ENCODE measurements at places on chromosomes 2 and 18.

DNA sequence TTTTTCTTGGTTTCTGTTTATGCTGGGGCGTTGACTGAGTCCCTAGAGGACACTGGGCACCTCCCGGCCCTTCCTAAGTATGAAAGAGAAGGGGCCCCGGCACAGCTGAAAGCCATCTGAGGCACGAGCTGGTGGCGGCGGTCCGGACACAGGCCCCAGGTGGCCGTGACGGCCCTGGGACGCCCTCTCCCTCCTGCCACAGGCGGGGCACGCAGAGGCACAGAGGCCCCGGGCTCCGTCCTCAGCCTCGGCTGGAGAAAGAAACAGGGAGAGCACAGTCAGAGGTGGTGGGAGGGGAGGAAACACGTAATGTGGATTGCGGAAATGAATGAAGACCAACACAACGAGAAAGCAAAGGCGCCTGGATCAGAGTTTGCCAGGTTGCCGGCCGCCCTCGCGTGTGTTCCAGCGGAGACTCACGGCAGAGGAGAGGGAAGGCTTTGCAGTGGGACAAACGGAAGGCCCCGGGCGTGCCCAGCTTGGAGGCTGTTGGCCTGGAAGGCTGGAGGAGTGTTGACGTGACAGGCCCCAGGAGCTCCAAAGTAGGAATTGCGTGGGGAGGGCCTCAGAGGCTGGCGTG, 119.1 kb downstream of the PTGR3 start:
- no peak for DNase-seq

DNA sequence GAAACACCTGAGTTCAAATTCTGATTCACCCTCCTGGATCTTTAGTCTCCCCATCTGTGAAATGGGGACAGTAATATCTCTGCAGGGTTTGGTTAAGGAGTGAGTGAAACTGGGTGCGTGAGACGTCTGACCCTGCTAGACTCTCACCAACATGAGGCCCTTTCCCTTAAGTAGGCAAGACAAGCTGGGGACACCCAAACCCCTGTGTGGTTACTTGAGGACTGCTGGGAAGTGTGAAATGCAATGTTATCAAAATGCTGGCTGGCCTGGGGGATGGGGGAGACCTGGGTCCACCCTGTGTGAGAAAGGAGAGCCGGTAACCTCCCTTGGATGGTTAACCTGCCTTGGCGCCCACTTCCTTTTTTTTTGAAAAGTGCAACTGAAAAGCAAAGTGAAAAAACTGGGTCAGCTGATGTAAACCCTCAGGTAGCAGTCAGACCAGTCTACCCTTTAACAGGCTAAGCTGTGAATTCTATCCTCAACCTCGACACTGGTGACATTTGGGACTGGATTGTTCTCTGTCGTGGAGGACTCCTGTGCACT, 82.3 kb downstream of the INPP5D start:
- no peak for DNase-seq

GRCh38 chr2:171568089-171568488, 45.8 kb downstream of the CYBRD1 start:
- no peak for DNase-seq

GRCh38 chr2:151338115-151338514, 19.3 kb upstream of the TNFAIP6 start:
- no peak for DNase-seq

- DNase-seq: no peak
These were observed 126.1 kb upstream of the CTAGE1 start for GRCh38 chr18:22543769-22544168.

DNA sequence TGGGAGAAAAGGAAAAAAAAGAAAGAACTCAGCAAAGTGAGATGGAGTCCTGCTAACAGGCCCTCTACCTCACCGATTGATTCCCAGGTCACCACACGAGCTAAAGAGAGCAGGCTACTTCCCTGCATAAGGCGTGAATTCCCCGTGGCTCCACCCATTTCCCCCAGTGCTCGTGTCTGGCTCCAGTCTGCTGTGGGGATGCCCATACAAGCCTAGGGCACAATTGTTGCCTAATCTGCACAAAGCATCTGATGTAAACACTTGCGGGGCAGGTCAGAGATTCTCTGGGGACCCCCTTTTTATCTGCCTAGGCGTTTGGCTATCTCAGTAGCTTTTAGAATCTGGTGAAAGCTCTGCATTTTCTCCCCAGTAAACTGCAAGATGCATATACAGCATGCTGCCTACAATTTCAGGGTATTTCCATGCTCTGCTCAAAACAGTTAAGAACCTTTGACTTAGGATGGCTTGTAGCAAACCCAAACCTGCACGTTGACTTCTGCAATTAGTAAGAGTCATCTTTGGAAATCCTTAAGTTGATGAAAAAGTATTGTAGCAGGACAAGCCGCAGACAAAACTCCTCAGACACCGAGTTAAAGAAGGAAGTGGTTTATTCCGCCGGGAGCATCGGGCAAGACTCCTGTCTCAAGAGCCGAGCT, 34.8 kb downstream of the MYO3B start:
- no peak for DNase-seq

GRCh38 chr2:151475071-151475470, 65.4 kb downstream of the RIF1 start:
- no peak for DNase-seq

- DNase-seq: no peak
These were observed 113.8 kb downstream of the THADA start for GRCh38 chr2:43481927-43482542.

DNA sequence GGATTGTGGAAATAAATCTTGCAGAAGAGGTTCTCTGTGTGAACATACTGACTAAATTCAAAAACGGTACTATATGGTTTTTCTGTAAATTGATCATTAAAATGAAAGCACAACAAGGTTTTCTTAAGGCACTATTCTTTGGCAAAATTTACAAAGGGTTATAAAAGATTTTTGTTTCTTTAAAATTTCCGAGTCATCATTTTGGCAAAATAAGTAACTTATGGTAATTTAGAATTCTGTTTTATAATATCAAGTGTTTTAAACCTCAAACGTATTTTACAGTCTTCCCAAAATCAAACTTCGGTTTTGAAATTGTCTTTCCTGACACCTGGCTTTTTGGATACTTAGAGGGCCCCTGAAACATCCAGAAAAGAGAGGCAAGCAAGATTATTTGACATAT, 101.9 kb upstream of the TFPI start:
- DNase-seq: no peak

DNA sequence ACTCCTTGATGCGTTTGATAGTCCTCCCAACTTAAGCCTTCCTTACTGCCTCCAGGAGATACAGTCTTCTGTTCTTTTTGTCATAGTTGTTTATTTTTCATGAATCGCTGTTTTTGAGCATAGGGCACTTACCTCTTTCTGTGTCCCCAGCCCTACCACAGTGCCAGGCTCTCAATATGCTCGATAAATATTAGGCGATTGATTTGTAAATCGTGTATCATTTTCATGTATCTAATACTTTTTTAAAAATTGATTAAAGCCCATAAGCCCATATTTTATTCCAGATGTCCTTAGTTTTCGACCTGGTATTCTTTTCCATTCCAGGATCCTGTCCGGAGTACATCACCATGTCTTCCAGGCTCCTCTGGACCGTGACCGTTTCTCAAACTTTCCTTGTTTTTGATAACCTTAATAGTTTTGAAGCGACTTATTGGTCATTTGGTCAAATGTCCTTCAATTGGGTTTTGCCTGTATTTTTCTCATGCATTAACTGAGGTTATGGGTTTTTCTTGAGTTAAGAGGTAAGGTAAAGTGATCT, 444 bp upstream of the MMADHC start:
- no peak for DNase-seq

- no peak for DNase-seq
These were observed 314.5 kb upstream of the CHAC2 start for GRCh38 chr2:53452957-53453748.

GRCh38 chr2:68195096-68195495, 37.4 kb downstream of the PNO1 start:
- DNase-seq: no peak

GRCh38 chr18:1965541-1965940, 605.8 kb downstream of the METTL4 start:
- no peak for DNase-seq

DNA sequence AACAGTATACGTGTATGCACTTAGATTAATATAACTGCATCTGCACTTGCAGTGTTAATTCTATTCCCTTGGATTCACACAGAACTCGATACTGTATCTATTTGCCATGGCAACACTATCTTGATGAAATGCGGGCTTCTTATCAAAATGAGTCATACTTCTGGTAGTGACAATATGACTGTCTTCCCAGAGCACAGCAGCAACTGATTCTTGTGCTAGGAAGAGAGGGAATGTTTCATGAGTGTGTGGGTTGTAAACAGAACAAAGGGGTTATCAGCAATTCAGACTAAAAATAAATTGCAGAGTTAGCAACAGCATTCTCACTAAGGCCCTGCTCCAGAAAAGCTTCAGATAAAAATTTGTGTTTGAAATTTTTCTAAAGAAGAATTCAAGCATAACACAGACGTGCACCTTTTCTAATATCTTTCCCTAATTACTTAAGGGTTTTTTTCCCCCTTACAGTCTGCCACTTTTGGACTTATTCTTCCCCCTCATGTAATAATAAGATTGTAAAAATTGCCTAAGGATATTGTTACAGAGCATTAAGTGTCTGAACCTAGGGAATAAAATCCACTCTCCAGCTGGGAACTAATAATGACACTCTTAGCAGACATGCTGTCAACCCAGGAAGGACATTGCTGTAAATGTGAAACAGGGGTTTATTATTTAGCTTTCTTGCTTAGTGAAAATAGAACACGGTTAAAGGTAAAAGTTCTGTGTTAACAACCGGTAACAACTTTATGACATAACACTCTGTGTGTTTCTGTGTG, 99.9 kb upstream of the SLC38A11 start:
- DNase-seq: no peak

DNA sequence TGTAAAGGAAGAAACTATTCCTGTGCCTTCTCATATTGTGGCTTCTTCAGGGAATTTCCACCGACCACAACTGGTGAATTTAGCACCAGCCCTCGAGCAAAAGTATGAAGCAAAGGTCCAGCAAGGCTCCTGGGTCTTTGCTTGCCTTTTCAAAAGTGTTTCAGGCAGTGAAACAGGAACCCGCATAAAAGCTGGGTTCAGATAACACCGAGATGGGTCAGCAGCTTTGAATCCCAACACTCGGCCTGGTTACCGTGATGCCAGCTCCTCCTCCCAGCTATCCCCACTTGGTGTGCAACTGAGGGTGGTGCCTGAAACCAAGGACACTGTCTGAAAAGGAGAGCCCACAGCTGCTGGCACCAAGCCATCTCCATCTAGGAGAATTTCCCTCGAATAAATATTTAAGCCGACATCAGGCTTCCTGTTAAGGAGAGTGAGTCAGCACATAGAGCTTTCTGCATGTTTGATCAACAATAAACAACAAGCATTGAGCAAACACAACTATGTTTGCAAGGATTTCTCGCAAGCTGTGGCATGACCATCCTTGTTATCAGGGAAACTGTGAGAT, 69.5 kb downstream of the ANTXR1 start:
- DNase-seq: no peak

GRCh38 chr2:197759625-197760292, 25.4 kb downstream of the BOLL start:
- no peak for DNase-seq

DNA sequence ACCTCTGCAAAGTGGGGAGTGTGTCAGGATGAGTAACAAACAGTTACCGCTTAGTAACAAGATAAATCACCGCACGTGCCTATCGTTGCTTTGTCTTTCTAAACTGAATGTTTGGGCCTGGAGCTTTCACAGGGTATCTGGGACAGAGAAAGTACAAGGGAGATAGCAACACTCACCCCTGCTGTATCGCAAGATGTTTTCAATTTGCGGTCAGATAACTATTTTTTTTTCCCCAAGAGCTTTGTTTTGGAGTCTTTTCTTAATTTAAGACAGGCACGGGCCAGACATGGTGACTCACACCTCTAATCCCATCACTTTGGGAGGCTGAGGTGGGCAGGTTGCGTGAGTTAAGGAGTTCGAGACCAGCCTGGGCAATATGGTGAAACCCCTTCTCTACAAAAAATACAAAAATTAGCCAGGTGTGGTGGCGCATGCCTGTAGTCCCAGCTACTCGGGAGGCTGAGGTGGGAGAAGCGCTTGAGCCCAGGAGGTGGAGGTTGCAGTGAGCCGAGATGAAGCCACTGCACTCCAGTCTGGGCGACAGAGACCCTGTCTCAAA, 146.6 kb downstream of the GBX2 start:
- no peak for DNase-seq

DNA sequence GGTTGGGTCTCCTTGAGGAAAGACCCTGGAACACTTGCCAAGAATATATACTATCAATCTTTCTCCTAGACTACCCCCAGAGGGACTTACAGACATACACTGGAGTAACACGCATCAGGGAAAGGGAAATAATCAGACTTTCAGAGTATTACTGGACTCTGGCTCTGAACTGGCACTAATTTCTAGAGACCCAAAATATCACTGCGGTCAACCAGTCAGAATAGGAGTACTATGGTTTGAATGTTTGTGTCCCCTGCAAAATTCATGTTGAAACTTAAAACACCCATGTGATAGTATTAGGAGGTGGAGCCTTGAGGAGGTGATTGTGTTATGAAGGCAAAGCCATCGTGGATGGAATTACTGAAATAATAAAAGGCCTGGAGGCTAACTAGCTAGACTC, 323.7 kb downstream of the EN1 start:
- no peak for DNase-seq

DNA sequence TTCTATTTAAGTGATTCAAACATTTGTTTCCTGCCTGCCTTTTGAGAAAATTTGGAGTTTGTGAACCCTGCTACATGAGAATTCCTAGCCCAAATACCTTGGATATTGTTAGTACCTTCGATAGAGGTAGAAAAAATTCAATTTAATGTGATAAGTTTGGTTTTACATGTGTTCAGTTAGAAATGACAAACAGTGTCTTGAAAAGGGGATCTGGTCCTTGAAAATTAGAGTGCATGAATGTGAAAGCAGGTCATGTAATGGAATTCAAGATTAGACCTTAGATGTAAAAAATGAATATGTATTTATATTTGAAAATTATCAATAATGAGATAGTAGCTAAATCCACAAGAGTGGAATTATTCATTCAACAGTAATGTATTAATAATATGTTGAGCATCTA, 70.5 kb downstream of the PIK3C3 start:
- DNase-seq: no peak

DNA sequence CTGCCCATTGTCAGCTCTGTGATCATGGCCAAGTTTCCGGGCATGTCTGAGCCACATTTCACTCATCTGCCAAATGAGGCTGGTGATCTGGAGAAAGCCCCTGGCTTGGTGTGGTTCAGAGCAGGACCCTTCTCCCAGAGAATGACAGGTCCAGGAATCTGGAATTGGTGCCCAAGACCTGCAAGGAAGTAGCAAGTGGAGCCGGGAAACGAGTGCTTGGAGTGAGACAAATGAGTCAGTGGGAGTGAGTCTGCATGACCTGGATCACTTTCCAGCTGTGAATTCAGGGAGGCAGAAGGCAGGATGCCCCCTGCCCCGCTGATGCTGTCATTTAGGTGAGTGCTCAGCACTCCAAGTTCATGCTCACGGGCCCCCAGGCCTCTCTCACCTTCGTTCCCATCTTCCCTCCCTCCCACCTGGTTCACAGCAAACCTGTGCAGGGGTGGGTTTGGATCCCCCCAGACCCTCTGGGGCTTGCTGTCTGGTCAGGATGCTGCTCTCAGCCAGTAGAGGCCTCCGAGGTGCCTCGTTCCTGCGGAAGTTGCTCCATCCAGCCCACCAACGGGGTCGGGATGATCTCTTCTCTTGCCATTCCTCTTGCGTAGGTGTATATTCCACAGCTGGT, 104.4 kb downstream of the INHBB start:
- no peak for DNase-seq

- DNase-seq: peak; percentile 94
These were observed at the start of gene SLC19A3 for GRCh38 chr2:227717687-227718567. TSS of gene SLC19A3 (minus strand) at chr2:227718028. CDS start at chr2:227702318, 15,710 bp downstream.

- no peak for DNase-seq
These were observed 602.0 kb upstream of the PKDCC start for GRCh38 chr2:41445865-41446264.
